T follicular helper cell (primary cell): ENCODE measurements at places on chromosomes 13 and 19.

- no peak for DNase-seq
Observed at GRCh38 chr19:49570997-49571676, 9.2 kb downstream of the NOSIP start.

- DNase-seq: no peak
Observed at GRCh38 chr13:97127842-97128241, 94.3 kb upstream of the MBNL2 start.

DNA sequence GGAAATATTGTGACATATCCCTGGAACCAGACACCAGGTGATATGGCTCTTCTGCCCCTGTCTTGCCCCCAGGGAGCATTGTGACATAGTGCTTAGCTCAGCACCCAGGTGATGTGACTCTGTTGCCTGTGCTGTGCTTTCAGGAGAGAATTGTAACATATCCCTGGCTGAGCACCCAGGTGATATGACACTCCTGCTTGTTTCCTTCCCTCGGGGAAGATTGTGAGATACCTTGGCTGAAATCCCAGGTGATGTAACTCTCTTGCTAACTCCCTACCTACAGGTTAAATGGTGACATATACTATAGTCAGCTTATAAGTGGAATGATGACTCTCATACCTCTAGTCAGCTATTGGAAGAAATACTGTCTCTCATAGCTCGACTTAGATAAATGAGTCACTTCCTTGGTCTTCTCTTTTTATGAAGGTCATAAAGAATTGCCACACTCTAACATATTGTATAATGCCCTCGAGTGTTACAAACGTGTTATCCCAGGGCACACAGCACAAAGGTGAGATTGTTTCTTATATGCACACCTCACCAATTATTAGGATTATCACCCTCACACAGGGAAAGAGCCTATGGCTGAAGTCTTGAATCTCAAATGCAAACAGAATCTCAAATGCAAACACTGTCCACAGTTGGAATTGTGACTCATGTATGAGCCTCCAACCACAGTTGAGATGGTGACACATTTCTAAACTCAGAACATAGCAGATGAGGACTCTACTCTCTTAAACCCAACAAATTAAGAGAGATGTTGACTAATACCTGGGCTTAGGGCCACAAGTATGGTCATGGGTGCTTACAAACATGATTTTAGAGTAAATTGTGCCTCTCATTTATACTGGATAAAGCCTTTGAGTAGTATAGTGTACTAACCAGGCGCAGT, 32.7 kb upstream of the ZNF254 start:
- DNase-seq: no peak

GRCh38 chr13:41302743-41303142, 8.3 kb upstream of the NAA16 start:
- DNase-seq: no peak
